Omental fat pad (tissue), 4 donors: ENCODE measurements at places on chromosomes 11 and 22.

DNA sequence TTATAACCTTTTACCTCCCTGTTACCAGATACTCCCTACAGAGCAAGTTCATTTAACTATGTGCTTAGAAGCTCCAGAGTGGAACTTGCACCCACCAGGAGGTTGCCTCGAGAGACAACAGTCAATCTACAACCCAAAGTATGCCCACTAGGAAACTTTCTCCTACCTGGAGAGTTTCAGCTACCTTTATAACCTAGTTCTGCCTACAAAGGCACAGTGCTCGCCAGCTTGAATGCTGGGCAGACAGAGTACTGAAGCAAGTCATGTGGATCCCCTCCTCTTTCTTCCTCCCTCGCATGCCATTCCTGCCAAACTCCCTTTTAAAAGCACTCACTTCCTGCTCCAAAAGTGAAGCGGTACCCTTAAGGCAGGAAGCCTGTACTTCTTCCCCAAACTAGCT, 258.9 kb downstream of the SWAP70 start:
- DNase-seq: no peak

DNA sequence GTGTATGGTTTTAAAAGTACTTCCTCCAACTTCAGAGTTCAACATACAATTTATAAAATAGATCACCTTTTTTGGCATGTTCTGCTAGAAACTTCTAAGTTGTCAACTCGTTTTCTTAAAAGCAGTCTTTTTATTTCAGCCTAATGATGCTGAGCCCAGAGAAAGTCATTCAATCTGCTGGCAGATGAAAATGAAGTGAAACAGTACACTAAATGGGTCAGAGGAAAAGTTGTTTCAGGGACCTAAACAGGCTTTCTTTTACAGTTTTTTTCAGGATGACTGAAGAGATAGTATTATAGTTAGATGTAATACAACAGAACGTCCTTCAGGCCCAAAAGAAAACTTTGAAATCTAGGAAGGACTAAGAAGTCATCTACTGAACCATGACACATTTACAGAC, 842.7 kb upstream of the CCDC90B start:
- DNase-seq: no peak

- DNase-seq: no peak
Measured at GRCh38 chr11:75894036-75894585, 79.1 kb downstream of the UVRAG start.

DNA sequence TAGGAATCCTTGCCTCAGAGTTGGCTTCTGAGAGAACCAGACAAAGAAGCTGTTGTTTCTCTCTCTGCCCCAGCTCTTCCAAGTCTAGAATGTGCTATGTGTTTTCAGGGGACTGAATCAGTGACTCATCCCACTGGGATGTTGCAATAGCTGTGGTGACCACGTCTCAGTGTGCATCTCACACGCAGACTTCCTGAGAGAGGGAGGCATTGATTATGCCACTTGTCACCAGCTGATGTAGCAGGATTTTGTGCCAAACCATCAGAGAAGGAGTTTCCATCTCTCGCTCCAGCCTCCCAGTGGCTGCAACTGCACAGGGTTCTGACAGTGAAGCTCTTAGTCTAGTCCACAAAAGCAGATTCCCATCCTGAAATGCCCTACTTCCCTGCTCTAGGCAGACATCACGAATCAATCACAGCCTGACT, 455.8 kb downstream of the MIAT start:
- peak; percentile 44 for DNase-seq

GRCh38 chr11:16047073-16047472, 309.3 kb downstream of the SOX6 start:
- no peak for DNase-seq

DNA sequence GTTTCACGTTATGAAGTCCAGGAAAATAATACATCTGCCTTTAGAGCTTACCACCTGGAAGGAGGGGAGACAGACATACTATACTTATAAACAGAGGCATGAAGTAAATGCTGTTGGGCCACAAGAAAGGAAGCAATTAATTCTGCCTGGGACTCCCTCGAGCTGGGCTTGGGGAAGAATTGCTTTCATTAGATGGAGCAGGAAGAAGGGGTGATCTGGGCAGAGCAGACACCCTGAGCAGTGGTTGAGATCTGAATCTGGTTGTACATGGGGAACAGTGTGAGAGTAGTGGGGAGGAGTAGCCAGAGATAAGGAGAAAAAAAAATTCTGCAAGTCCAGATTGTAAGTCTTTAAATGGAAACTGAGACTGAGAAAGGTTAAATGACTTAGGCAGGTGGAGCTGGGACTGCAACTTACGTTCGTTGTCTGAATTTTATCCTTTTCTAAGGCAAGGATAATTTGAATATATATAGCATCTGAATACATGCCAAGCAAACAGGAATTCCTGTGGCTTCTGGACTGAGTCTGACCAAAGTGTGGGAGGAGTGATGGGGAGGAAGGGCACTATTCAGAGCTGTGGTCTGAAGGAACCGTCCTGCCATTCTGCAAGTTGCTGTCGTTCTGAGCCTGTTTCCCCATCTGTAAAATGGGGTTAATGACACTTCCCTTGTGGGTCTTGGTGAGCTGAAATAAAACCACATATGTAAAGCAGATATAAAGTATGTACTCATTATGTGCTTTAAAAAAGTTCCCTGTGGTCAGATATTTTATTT, 7.9 kb downstream of the NCAM1 start:
- DNase-seq: no peak

DNA sequence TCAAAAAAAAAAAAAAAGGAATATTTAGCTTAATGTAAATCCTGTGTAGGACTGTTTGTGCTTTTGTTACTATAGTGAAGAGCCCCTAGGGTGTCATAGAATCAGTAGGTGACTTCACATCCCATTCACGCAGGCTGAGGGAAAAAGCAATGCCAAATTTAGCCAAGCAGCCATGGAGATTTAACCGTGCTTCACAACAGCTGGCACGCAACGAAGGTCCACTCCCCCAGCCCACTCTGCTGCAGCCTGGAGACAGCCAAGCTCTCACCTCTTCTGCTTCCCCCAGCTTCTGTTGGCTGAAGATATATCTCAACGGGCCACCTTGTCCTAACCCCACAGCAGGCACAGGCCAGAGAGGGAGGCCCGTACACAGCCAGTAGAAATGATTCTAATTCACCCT, 78.8 kb upstream of the BID start:
- no peak for DNase-seq

GRCh38 chr11:14445542-14446530, 53.8 kb downstream of the COPB1 start:
- DNase-seq: no peak

DNA sequence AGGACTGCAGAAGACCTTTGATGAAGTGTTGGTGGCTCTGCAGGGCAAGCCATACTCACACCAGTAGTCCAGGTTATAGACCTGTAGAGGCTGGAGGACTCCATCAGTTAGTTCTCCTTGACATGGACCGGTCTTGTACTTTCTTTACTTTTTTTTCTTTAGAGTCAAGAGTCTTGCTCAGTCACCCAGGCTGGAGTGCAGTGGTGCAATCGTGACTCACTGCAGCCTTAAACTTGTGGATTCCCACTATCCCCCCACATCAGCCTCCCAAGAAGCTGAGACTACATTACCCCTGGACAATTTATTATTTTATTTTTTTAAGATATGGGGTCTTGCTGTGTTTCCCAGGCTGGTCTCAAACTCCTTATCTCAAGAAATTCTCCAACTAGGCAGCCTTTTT, 49.6 kb upstream of the E2F8 start:
- no peak for DNase-seq

GRCh38 chr11:69152733-69153421, 2.9 kb upstream of the SMIM38 start:
- DNase-seq: no peak

DNA sequence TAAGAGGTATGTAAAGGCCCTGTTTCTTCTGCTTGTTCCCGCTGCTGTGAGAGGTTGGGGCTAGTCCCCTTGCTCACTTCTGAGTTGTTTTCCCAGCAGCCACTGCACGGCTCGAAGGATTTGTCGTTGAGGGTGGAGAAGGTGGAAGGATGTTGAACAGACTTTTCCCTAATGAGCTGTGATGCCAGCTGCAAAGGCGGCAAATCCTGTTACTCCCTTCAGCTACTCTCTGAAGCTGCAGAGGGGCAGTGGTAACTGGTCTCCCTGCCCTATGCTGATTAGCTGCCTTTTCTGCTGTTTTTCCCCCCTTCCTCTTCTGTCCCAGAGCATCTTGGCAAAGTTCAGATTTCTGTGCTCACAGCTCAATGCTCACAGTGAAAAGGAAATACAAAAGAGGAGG, 90.4 kb upstream of the SLC25A18 start:
- DNase-seq: no peak

- no peak for DNase-seq
Measured at GRCh38 chr11:125976156-125976555, 30.3 kb downstream of the VSIG10L2 start.

DNA sequence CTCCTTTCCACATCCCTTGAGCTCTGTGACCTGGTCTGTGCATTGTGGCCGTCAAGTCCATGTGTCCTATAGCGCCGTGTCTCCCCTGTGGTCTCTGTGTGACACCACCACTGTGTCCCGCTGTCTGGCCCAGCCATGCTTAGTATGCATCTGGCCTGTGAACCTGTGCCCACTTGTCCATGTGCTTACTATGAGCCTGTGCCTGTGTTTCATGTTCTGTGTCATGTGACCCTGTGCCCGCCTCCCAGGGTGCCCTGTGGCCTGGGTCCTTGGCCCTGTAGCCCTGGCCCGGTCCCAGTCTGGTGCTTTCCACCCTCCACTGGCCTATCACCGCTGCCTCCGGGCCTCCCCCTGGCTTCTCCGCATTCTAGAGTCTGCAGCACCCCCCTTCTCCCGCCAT, 80.6 kb downstream of the CCDC83 start:
- no peak for DNase-seq

DNA sequence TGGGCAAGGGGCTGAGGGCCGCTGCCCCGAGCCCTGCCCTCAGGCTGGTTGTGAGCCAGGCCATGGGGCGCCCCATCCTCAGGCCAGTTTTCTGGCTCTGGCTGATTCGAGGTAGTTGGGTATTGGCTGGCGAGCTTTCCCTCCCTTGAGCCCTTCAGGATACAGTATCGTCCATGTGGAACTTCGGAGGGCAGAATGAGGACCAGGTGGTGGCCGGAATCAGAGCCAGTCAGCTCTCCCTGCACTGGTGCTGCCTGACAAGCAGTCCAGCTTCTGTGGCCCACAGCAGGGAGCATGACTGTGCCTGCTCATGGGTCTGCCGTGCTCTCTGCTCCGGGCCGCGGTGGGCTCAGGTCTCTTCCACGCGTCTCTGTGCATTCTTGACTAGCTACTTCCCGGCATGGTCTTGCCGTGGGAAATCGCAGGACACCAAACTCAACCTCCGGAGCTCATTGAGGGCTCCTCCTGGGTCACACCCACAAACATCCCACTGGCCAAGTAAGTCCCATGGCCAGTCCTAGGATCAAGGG, 1289.3 kb downstream of the BRD1 start:
- no peak for DNase-seq

GRCh38 chr11:9060700-9061111, 30.7 kb downstream of the SCUBE2 start:
- DNase-seq: no peak

DNA sequence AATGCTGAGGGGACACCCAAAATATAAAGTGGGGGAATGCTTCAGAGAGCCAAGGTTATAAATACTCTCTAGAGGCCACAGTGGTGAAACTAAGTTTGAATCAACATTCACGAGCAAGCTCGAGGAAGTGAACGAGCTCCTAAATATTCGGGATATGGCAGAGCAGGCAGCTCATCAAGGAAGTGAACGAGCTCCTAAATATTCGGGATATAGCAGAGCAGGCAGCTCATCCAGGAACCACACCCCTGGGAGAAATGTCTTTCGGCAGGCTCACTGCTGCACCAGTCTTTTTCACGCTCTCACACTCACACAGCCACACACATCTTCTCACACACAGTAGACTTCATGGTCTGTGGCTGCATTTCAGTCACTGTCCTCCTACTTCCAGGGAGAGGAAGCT, 787.5 kb downstream of the OPCML start:
- no peak for DNase-seq

DNA sequence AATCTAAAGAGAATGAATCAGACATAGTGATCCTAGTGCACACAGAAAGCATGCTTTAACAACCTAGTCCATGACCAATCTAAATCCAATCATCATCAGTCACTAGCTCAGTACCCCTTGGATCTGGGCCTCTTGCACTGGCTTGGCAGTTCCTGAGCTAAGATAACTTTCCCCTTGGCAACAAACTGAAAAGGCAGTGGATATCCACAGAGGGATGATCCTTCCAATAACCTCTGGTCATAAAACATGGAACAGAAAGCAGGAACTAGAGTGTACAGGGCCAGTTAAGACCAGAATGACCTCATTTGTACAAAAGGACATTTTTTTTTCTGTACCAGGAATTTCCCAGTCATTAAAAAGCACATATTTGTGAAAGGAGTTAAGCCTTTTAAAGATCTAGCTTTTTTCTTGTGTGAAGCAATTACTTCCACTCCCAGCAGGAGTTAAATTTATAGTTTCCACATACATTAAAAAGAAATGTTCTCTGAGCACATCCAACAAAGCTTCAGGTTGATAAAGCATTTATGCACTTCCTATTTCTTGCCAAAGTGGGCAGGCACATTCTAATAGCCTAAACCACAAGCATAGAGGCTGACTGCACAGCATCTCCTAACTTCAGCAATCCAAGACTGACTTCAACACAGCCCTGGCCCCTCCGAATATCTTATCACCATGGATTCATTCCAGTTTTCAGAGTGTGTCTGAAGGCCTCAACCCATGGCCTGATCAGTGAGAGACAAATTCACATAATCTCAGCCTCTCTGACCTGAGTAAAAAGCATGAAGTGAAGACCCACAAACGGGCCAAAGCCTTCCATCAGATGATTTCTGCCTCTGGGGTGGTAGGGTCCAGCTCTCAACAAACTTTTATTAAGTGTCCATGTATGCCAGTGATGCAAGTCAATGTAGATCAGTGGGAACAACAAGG, 29.9 kb downstream of the GUCY1A2 start:
- DNase-seq: no peak

- no peak for DNase-seq
Measured at GRCh38 chr11:113370634-113371033, 16.9 kb upstream of the ANKK1 start.

GRCh38 chr11:61696602-61697001, 16.4 kb downstream of the DAGLA start:
- DNase-seq: peak; percentile 55

- DNase-seq: no peak
Measured at GRCh38 chr11:12924650-12925049, 84.5 kb upstream of the RASSF10 start.

- no peak for DNase-seq
Measured at GRCh38 chr11:7512525-7513233, 1.1 kb upstream of the PPFIBP2 start.

DNA sequence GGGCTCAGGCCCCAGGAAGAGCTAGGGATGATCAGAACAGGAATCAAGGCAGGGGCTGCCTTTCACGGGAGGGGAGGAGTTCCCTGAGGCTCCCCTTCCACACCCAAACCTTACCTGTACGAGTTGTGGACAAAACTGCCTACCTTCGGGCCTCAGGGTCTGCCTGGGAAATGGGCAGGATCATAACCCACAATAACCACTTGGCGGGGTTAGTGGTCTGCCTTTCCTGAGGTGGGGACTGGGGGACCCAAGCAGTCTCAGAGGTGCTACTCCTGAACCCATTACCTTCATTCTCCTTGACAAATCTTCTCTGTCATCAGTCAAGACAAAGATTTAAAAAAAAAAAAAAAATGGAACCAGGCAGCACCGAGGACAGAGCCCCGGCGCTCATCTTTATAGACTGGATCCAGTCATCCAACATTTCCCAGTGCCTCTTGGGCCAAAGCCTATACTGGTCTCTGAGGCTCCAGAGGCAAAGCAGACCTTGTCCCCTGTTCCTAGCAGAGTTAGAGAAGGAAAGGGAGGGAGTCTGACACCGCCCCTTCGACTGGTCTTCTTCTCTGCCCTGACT, 14.2 kb downstream of the P2RY6 start:
- DNase-seq: no peak
